CD4-positive, alpha-beta T cell treated with Interferon gamma for 1 hour (primary cell): ENCODE measurements at places on chromosomes 2 and 18.

DNA sequence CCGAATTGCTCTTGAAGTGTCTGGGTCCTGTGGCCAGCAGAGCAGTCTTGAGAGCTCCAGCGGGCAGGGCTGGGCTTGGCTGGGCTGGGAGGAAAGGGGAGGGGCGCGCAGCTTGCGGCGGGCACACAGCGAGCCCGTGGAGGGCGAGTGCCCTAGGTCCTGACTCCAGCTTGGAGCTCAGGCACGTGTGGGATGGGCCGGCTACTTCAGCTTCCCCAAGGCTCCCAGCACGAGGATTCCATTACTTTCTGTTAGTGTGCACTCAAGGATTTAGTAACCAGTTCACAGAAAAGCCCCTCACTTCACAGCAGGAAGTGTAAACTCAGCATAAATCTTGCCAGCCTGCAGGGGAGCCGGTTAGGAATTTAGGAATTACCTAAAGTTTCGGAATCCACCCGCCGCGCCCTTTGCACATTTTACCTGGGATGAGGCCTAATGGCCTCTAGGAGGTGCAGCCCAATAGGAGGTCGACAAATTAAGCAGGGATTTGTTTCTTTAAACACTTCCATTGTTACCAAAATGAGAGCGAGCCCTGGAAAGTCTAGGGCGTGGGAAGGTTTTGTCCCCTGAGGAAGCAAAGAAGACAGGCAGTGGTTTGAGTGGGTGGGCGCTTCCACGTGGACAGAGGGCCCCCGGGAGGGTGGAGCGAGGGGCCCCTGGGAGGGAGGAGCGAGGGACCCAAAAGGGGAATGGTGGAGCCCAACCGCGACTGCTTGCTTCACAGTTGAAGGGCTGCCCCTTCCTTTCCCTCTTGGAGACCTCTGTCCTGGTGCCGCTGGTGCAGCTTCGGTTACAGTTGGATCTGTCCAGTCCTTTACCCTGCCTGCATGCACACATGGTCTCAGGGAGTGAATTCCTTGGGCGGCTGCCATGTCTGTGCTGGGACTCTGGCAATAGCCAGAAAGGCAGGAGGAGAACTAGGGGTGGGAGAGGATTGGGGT, 93.3 kb downstream of the CTAGE1 start:
- DNase-seq = no peak

GRCh38 chr2:30165050-30165520, 18.3 kb downstream of the YPEL5 start:
- peak; percentile 77 for DNase-seq

- DNase-seq = no peak
These were observed 192.6 kb downstream of the MGAT5 start for GRCh38 chr2:134446383-134447017.

DNA sequence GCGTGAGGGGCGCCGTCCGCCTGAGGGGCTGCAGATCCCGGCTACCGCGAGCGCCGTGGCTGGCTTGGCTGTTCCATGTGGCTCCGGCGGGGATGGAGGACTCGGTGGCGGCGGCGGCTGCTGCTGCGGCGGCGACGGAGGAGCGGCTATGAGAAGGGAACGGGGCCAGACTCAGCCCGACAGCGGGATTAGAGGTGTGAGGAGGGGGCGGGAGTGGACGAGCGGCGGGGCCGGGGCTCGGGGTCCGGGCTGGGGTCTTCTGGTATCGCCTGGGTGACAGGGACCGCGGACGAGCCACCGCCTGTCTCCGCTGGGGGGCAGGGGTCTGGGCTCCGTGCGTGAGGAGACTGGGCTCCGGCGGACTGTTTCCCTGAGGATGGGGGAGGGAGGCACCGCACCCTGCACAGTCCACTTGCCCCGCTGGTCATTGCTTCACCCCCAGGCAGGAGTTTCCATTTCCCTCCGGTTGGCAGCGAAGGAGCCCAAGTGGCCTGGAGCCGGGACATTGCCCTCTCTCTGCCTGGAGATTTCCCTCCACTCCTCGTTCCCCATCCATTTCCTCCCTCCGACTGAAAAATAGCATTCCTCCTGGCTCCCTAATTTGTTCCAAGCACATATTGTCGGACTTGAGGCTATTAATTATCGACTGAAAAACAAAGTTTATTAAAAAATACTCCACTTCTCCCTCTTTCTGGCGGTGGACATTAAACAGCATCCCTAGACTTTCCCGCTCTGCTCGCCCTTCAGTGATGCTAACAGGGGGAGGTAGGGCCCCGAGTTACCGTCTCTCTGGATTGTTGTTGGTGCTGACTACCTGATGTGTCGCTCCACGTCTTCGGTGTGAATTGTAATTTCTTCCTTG, 577 bp downstream of the EHBP1 start:
- peak; percentile 15 for DNase-seq

- DNase-seq = no peak
These were observed 59.6 kb downstream of the NCK2 start for GRCh38 chr2:105804266-105804665.

DNA sequence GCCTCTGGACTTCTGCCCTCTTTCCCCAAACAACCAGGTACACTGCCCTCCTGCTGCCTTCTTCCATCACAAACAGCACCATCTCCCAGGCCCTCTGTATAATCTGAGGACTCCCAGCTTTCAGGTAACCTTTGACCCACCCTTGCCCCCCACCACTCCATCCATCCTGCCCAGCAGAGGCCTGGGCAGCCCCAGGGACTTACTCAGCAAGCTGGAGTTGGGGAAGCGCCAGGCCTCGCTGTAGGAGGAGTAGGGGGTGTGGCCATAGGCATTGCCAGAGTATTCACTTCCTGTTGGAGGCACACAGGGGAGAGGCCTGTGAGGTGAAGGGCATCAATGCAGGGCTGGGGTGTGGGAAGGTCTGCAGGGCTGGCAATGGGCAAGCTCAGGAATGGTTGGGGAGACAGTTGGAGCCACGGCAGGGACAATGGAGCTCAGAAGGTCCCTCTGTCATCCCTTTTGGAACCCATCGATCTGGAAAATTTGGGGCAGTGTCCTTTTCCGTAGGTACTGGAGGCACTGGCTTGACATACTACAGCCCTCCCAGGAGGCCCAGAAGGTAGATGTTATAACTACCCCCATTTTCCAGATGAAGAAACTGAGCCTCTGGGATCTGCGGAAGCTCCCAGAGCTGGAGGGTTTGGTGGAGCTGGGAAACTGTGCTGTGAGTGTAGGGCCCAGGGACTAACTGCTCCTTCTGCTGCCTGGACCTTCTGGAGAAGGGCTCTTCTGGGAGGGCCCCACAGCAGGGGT, 46.3 kb downstream of the PSD4 start:
- DNase-seq = peak; percentile 34

DNA sequence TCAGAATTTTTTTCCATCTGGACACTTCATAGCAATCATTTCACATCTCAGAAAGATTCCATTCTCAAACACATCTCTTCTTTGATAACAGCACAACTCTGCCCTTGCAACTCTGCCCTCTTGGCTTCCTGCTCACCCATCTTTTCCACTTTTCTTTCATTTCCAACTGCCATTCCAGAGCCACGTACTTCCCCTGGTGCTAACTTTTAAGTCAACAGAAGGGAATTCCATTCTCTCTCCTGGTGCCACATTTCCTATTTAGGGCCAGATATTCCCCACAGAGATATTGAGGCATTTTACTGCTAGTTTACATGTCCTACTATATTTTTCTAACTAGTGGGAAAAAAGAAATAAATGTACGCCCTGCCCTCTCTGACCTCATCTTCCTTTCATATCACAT, 590.2 kb downstream of the ARHGAP15 start:
- DNase-seq = no peak

DNA sequence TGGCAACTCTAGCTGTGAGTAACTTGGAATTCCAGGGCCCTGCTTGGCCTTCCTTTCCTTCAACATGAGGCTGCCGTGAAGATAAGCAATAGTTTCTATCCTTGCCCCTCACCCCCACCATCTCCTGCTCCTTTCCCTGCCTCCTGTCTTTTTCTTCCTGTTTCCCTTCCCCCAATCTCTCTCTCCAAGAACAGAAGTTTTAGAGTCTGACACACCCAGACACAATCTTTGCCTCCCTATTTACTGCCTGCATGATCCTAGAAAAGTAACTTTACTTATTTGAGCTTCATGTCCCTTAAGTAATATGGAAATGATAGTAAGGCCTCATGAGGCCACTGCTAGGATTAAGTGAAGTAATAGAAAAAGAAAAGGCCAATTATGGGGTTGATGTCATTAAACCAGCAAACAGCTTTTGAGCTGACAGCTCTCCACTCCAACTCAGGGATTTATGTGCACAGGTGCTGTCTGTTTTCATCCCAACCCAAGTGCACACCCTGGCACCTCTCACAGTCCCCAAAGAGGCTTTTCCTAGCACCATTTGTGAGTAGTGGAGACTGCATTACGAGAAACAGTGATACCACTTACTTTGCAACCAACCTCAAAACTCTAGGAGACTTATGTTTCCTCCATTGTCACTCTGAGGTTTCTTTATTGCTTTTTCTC, 123.7 kb upstream of the SIX3 start:
- DNase-seq = no peak

DNA sequence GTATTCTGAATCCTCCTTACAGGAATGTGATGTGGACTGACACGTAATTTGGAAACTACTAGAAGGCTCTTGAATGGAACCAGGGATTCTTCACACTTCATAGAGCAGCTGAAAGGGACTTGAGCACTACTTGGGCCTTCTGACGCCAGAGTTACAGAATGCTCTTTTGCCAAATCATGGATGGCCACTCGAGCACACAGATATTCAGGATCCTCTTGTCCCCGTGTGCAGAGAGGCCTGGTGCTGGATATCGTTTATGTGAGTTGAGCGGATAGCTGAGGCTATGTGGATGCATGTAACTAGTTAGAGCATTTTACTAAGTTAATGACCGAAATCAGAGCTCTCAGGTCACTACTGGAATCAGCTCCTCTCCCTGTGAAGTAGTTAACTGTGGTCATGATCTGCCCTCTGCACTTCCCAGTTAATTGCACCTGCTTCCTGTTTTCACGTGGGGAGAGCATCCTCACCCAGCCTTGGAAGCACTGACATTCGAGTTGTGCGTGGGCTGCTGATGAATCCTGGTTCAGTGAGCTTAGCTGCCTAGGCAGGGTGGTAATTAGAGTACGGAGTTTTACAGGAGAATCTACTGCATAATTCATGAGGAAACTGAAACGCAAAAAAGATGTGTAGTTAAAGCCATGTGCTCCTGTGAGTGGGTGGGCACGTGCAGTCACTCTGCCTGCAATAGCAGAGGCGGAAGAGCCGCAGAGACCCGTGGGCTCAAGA, 5.2 kb upstream of the TPO start:
- DNase-seq = no peak

DNA sequence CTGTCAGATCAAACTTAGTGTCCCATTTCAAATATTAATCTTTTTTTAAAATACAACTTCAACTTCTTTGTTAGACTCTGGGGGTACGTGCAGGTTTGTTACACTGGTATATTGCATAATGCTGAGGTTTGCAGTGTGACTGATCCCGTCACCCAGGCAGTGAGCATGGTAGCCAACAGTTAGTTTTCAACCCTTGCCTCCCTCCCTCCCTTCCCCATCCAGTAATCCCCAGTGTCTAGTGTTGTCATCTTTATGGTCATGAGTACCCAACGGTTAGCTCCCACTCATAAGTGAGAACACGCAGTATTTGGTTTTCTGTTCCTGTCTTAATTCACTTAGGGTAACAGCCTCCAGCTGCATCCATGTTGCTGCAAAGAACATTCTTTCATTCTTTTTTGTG, 23.9 kb downstream of the NOL10 start:
- DNase-seq = no peak

- DNase-seq = no peak
These were observed 25.8 kb downstream of the FEZ2 start for GRCh38 chr2:36572054-36572718.

DNA sequence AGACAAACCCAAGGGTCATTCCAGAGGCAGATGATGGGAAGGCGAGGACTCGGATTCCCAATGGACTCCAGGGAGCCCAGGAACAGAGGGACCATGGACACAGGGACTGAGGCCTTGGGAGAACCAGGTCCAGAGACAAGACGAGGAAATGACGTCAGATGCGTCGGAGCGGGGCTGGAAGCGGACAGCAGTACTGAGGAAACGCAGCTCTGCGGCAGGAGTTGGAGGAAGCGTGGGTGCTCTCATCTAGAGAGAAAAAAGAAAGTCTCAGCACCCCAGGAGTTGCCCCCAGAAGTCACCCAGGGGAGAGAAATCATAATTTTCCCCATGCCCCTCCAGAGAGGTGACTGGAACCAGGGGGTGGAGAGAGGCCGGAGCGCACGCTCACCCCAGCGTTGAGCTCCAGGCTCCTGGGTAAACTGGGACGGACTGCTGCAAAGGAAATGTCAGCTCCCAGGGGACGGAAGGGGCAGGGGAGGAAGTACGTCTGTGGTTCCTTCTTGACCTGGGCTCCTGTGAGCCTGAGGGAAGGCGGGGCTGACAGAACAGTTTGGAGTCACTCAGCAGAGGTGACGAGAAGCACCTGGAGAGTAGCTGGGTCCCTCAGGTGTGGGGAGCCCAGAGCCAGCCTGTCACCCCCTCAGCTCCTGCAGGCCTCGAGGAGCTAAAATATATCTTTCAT, 44.7 kb downstream of the CMPK2 start:
- no peak for DNase-seq

DNA sequence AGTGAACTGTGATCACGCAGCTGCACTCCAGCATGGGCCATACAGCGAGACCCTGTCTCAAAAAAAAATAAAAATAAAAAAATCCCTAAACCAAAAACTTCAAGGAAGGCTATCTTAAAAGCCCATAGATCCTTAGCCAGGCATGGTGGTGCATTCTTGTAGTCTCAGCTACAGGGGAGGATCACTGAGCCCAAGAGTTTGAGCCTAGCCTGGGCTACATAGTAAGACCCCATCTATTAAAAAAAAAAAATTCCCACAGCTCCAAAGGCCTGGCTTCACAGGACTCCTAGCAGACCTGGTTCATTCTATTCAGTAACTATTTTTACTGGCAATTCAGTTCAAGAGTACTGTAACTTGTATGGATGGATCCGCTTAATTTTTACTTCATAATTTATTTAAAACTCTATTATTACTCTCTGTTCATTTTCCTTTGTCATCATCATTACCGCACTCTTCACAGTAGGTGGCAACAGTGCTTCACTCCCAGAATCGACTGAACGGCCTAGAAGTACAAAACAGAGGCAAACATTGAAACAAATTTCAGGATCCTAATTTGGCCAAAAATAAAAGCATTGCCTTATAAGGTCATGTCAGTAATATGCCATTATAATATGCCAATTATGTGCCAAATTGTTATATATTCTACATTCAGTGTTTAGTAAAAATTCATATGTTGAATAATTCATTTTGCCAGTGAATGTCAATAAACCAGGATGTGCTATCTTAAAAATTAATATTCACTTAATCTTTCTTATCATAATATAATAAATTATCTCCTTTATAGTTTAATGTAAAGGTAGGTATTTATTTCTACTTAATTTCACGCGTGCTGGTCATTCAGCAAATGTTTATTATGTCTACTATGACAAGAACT, 14.3 kb upstream of the STAM2 start:
- DNase-seq = no peak

- no peak for DNase-seq
These were observed 351.8 kb upstream of the TMEFF2 start for GRCh38 chr2:192546565-192546964.

DNA sequence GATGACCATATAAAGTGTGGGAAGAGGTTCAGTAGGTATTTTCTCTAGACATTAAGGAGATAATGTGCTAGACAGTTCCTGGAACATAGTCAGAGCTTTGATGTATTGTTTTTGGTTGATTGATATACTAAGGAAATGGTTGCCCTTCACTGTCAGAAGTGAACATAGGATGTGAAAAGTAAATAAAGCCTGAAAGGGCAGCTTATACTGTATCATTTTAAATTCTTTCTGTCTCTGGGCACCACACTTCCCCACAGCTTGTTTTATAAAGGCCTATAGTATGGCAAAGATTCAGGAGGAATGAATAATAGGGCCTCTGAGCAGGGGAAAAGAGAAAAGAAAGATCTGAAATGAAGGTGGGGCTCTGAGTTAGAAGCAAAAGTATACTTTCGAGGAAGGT, 72.7 kb upstream of the ITPRID2 start:
- DNase-seq = no peak

GRCh38 chr2:128090575-128090944, 440 bp upstream of the UGGT1 start:
- no peak for DNase-seq
